ENCODE measurements at places on chromosomes 5 and 9.

DNA sequence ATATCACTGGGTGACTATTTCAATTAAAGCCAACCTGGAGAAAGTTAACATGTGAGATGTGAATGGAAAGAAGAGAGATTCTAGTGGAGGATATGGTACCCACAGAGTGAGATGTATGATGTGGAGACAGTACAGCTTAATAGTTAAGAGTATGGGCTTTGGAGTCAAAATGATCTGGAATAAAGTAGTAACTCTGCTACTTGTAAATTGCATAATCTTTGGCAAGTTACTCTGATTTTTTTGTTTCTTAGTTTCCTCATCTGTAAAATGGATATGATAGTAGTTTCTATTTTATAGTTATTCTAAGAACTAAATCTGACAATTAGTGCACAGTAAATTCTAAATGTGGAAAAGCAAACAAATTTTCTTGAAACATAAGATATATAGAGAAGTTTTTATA, 79.2 kb downstream of the ISOC1 start:
- DNase-seq, result no peak

DNA sequence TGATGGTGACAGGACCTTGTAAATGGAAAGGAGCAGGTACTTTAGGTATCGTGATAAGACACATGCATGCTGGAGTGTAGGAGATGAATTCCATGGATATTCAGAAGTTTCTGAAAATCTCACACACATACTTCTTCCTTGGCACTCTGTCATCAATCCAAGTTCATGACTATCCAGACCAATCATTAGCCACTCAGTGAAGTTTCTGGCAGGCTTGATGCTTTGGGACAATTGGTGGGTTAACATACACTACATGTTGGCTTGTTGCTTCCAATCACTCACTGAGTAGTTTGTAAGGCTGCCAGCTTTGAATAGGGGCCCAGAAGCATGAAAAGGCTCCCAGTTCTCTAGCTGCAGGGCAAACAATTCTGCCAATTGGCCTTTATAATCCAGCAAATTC, 147.6 kb downstream of the CEMIP2 start:
- DNase-seq, result no peak

DNA sequence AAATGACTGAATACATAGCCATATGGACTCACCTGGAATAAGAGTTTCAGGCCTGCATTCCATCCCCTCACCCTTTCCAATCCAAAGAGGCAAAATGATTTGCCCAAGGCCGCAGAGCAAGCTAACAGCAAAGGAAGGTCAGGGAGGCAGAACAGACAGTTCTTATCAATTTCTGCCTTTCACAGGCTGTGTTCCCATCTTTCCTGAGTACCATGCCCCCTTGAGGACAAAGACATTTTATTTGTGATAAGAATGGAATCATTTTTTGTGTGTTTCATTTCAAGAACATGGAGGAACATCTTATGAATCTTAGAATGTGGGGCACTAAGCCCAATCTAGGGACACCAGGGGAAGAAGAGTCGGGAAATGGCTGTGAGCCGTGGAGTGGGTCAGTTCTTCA, 13.9 kb downstream of the LHFPL2 start:
- DNase-seq, result no peak

DNA sequence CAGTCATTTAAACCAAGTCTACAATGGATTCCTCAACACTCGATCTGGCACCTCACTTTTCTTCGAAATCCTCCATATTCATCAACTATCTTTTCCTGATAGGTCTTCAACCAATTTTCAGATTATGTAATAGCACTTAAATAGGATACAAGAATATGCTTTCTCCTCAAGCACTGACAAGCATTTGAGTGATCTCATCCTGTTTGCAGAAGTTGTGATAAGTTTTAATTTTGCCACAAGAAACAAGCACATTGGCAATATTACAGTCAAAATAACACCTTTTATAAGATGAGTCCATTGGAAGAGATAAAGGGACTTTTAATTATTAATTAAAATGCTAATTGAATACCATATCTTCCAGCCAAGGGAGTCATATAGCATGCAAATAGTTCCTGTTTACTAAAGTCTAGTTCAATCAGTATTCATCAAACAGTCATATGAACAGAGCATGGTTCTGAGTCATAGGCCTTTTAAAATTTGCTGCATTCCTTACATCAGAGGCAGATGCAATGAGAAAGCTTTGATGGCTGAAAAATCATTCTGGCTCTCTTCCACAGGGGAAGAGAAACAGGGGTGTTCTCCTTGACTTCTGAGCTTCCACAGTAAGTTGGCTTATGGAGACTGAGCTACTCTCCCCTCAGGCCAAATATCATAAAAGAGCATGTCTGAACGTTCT, 32.7 kb upstream of the ZCCHC9 start:
- DNase-seq, result no peak
